ENCODE measurements at places on chromosomes 12 and 14.

- DNase-seq: no peak
Observed at GRCh38 chr12:27524839-27525753, 1.1 kb downstream of the PPFIBP1 start.

DNA sequence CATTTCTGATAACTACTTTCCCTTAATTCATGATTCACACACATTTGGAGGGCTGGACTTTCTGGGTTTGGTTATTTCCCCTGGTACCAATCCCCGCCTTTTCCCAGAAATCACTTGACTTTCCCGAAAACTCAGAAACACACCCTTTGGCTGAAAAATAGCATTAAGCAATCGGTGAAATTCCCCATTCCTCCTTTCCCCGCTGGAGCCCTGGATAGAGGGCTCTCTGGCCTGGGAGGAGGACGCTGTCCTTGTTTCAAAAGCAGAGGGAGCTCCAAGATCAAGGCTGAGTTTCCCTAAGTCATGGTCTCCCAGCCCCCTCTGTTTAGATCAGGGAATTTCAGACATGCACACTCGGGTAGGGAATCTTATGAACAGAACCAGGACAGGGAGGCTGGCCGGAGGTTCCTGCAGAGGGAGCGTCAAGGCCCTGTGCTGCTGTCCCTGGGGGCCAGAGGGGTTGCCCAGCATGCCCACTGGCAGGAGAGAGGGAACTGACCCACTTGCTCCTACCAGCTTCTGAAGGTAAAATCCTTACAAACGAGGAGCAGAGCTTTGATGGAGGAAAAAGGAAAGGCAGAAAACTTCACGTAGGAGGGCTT lies at the start of gene C1S:
Gene C1S, plus strand, starts transcription at position 366 of the 602 bp plus-strand sequence. CDS start 1,195 bp downstream, outside the sequence.
- DNase-seq: no peak

- no peak for DNase-seq
Observed at GRCh38 chr12:106063826-106064720, 74.7 kb downstream of the NUAK1 start.

GRCh38 chr12:106487664-106488063 lies 95.1 kb upstream of the RFX4 start:
- DNase-seq: no peak

GRCh38 chr14:95901054-95901453 lies 24.4 kb downstream of the TUNAR start:
- no peak for DNase-seq

All from stimulated activated CD8-positive, alpha-beta memory T cell treated with anti-CD3 and anti-CD28 coated beads, Interleukin-4, amount 100 ng/mL, for 1 hour (primary cell).